ENCODE measurements at places on chromosomes 7 and 10.

DNA sequence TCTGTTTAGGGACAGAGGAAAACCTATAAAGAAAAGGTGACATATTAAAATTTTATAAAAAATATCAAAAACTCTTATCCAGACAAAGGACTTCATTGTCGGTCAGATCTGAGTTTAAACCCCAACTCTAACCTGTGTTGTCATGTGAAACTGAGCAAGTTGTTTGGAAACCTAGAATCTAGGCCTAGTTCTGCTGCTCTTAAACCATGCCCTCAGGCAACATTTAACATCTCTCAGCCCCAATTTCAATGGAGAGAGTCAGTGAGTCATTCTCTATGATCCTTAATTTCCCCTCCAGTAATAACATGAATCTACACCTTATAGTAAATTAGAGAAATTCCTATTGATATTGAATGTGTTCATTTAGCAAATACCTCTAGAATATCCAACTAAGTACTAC is 192.3 kb downstream of the IMMP2L start:
- no peak for DNase-seq

GRCh38 chr7:128383776-128384175 is 22.3 kb upstream of the PRRT4 start:
- no peak for DNase-seq

DNA sequence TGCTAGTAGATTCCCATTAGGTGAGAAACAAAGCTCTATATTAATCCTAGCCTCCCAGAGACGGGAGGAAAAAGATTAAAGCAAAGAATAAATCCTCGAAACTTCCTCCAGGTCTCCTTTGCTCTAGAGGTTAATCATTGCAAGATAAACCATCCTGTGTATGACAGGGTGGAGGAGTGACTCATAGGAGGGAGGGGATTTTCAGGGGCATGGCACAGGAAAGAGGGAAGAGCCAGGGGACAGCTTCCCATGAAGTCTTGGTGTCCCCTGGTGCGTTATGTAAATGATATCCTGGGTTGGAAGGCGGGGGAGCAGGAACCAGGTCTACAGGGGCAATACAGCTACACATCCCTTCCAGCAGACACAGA is 780 bp downstream of the CYP3A5 start:
- DNase-seq = no peak

GRCh38 chr10:96721207-96721572 is 876 bp upstream of the PIK3AP1 start:
- DNase-seq = no peak

GRCh38 chr10:35501923-35502322 is 103.2 kb upstream of the GJD4 start:
- DNase-seq = no peak

DNA sequence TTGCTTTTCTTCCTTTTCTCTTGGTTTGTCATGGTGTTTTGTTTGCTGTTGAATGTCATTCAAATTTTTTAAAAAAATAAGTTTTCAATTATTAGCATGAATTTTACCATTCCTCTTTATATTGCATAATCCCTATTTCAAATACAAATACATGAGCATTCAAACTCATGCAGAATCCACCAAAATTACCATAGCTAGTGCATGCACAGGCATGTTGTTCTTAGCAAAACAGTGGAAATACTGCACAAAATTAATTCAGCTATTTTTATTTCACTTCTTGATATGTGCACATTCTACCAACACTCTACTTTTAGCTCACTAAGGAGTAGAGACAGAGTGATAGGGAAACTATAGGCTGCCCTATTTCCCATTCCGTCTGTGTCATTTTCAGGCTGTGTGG is 670.1 kb upstream of the LRRN3 start:
- no peak for DNase-seq

DNA sequence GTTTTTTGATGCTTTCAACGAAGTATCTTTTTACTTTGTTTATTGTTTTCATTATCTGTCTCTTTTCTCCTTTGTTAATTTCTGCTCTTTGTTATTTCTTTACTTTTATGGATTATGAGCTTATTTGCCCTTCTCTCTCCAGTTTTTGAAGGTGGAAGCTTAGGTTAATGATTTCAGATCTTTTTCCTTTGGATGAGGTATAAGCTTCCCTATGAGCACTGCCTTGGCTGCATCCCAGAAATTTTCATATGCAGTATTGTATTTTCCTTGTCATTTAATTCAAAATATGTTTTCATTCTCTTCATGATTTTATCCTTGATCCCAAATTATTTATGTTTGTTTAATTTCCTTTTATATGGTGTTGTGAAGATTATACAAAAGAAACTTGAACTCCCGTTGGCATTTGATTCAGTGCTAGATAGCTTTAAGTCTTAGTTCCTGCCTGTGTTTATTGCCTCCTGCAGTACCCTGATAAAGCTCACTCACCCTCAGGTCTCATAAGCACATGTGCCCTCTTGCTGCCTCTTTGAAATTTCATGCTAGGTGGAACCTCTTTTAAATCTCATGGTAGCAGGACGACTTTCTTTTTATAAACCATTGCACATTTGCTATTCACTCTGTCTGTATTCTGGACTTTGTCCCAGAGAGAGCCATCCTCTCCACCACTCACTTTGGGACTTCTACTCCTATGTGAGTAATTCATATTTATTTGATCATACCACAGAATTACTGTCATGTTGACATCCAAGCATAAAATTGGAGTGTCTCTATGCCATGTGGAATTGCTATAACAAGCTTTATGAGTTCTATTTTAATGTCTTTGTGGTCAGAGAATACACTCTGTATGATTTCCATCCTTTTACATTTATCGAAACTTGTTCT is 23.0 kb upstream of the CEP41 start:
- no peak for DNase-seq

Measured in activated T-helper 1 cell treated with anti-CD3 and anti-CD28 coated beads, Interleukin-2, amount 50 U/mL, for 16 hours (primary cell).